ENCODE measurements at places on chromosomes 7 and 10.

DNA sequence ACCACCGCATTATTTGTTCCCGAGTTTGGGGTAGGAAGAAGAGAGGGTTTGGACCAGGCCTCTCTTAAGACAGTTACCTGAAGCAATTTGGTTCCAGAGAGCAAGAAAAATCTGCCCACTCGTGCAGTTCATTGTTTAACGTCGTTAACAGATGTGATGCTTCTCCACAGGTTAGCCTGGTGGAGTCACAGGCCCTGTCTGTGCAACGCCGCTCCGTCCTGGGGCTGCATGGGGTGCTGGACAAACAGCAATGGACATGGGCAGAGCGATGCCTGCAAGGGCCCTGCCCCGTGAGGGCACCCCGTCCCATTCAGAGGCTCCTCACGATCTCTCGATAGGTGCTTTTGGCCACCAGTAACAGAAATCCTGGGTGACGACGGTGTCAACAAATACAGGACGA lies 9.7 kb downstream of the FOXL3 start:
- DNase-seq = no peak

DNA sequence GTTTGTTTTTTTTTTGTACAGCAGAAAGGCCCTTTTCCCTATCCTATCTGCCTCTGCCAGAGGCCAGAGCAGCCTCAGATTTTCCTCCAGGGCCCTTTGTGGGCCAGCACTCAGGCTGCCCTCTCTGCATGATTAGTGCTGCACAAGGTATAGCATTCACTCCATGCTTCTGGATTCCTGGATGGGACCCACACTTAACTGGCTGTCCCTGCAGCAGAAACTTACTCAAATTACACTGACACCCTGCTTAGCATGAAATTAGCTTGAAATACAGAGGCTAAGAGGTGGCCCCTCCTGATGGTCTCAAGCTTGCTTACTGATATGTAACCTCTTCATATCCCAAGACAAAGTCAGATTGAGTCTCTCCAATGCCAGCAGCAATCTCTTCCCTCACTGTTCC lies 239.3 kb downstream of the SORCS1 start:
- no peak for DNase-seq

- no peak for DNase-seq
Observed at GRCh38 chr10:99526861-99527504, 5.8 kb upstream of the NKX2-3 start.

- no peak for DNase-seq
Observed at GRCh38 chr10:124619802-124620490, 124.2 kb downstream of the FAM53B start.

- DNase-seq = no peak
Observed at GRCh38 chr10:132382231-132382922, 14.6 kb upstream of the PWWP2B start.

DNA sequence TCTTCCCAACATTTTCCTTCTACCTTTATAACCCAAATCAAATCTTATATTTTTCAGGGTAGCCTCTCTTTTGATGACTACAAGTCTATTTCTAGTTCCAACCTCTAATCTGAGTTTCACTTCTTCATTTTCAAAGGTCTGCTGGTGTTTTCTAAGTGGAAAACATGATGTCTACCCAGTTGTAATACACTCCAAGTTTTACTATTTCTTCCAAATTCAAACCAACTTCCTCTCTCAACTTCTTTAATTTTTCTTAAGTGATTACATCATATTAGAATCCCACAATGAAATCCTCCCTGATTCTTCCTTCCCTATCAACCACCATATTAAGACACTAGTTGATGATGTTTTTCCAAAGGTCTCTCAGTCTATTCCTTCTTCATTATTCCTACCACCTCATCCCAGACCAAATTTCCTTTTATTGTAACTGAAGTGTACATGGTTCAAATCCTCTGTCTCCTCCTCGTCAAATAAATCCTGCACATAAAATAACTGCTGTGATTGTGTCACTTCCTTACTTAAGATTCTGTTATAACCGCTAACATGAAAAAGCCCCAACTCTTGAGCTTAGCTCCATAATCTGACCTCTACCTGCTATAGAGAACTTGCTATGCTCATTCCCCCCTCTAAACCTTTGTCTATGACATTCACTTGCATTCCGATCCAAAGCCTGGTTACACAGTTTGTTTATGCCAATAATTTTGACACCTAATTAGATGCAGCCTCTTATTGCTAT lies 12.7 kb downstream of the TAS2R38 start:
- DNase-seq = no peak

- DNase-seq = no peak
Observed at GRCh38 chr7:151010307-151011096, 13.8 kb downstream of the ATG9B start.

DNA sequence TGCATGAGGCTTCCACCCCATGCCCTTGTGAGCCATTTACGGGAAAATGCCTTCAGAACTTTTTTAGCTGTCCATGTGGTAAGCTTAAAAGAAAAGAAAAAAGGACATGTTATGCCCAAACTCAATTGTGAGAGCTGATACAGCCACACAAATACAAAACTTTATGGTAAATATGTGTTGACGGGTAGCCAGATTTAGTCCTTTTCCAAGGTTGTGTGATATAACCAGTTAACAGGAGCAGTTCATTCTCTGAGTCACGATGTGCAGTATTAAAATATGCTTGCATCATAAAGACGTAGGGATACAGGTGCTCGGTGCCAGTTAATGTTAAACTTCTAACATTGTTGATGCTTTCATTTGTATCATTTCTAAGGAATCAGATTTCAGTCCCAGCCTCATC lies 350.4 kb downstream of the DNAJB6 start:
- DNase-seq = no peak

GRCh38 chr10:30862486-30862885 lies 169.2 kb downstream of the ZNF438 start:
- no peak for DNase-seq

DNA sequence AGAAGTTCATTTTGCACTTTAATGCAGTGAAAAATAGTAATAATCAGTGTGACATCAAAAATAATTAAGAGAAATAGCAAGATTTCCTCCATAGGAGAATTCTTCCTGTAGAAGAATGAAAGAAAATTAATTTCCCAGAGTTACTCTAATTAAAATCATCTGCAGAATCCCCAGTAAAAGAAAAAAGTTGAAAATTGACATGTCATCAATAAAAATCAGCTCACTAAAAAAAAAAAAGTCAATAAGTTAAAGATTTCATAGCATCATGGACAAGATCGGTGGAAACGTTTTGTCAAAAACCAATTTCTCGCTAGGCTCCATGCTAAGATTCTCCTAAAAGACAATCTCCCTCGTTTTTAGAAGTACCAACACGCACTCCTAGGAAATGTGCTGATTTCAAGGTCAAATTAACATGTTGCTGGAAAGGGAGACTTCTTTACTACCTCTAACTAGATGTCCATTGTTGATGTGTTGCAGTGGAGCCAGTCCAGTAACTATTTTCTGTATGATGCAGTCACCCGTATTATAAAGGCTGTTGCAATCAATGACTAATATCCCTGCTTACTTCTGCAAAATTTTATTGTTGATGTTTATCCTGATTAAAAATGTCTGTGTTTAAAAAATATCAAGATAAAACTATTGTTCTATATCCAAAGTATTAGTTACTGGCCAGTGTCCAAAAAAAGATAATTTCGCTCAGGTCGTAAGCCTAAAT lies 591.9 kb upstream of the MGMT start:
- DNase-seq = no peak

DNA sequence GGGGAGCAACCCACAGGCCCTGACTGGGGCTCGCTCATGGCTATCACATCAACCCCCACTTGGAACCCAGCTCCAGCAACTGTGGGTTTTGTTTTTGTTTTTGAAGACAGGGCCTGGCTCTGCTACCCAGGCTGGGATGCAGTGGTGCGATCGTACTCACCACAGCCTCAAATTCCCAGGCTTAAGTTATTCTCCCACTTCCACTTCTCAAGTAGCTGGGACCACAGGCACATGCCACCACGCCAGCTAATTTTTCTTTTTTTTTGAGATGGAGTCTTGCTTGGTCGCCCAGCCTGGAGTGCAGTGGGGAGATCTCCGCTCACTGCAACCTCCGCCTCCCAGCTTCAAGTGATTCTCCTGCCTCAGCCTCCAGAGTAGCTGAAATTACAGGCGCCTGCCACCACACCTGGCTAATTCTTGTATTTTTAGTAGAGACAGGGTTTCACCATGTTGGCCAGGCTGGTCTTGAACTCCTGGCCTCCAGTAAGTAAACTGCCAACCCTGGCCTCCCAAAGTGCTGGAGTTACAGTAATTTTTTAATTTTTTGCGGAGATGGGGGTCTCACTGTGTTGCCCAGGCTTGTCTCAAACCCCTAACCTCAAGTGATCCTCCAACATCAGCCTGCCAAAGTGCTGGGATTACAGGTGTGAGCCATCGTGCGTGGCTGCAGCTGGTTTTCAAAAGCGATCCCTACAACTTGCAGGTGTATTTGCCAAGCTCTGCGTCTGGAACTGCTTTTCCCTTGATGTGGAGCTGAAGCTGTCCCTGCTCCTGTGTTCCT lies 228.7 kb downstream of the SKIDA1 start:
- no peak for DNase-seq

GRCh38 chr10:7826971-7827370 lies 8.7 kb downstream of the TAF3 start:
- no peak for DNase-seq

DNA sequence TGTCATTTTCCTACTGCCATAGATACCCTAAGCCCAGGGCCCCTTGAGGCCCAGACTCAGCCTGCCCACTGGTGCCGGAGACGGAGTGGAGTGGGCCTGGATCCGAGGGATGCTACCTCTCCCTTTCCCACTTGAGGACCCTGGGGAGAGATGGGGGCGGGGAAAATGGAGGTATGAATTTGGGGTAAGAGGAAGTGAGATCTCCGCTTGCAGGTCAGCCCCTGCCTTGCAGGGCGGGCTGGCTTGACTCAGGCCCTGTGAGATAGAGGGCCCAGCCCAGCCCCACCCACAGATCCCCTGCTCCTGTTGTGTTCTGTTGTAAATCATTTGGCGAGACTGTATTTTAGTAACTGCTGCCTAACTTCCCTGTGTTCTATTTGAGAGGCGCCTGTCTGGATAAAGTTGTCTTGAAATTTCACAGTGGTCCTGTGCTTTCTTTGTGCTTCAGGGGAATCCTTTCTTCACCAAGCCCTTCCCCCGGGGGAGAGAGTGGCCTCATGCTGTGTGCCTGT lies 13.2 kb downstream of the YKT6 start:
- no peak for DNase-seq

DNA sequence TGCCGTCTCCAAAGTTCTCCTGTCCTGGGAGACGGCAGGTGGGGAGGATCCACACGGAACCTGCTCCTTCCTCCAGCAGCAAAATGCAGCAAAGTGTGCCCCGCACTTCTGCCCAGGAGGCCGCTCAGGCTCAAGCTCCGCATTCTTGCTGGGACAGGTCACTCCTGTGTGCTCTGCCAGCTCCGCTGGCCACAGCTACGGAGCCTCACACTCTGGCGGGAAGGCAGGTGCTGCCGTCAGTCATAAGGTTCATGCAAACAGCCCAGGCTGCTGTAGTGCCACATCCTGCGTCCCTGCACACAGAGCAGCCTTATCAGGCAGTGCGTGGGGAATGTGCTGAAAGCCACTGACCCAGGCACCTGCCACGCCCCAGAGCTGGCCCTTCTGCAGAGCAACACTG lies 22.4 kb downstream of the ADGRA1 start:
- DNase-seq = no peak

- no peak for DNase-seq
Observed at GRCh38 chr10:122148876-122149560, 122.1 kb upstream of the BTBD16 start.

- no peak for DNase-seq
Observed at GRCh38 chr7:77867537-77867865, 68.9 kb downstream of the PHTF2 start.

DNA sequence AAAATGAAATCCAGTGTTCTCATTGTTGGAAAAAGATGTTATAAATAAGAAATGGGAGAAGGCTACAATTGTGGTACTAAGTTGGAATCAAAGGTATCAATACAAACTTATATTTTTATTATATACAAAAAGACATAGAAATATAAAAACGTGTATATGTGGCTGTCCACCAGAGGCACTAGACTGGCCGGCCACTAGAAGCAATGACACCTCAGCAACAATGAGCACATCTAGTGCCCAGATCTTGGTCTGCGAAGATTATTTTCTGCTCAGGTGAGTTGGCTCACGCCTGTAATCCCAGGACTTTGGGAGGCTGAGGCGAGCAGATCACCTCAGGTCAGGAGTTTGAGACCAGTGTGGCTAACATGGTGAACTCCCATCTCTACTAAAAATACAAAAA lies 21.6 kb downstream of the IDE start:
- DNase-seq = no peak

- DNase-seq = no peak
Observed at GRCh38 chr7:141738592-141739013, 445 bp downstream of the SSBP1 start.

DNA sequence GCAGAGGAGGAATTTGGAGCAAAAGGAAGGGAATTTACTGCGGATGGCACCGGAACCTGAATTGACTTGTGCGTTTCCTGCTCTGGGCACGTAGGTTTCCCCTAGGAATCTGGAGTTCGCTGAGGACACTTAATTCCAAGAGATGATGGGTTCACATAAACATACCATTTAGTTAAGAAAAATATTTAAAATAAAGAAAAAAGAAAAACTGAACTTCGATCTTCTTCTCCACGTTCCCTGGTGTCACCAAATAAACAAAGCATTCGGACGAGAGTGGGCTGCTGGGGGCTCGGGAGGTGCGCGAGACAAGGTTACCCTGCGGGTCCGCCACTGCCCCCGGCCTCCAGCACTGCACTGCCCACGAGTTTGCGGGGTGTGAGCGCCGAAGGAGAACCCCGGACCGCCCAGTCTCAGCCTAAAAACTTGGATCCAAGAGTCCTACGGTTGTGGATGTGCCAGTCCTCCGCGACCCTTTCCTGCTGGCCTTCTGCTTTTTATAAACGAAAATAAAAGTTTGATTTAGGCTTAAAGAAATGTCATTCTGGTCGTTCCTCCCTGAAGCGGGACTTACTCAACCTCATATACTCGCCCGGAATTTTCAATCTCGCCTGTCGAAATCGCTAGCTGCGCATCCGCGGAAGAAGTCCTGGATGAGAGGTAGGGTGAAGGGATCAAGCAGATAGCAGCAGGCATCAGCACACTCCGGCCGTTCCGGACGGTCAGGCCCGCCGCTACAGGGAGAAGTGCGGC lies 30.3 kb downstream of the SKIDA1 start:
- DNase-seq = no peak

DNA sequence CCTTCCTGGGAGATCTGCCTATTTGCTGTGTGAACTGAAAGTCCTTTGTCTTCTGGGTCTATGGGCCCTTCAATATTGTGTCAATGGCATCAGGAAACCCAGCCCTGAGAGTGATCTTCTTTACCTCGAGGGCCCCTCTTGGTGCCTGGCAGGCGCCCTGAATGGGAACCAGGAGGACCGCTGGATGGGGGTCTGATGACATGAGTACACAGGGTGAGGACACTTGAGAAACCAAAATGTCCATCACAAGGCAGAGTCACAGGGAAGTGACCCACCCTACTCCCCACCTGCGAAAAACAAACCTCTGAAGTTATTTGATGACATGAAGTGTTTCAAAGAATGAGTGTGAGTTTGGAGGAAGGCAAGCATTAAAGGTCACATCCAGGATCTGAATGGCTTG lies 17.3 kb downstream of the SFTPA1 start:
- DNase-seq = no peak

- no peak for DNase-seq
Observed at GRCh38 chr7:36473454-36474282, 84.0 kb downstream of the ANLN start.
